ENCODE measurements at places on chromosomes 11 and 22.

- no peak for DNase-seq
Measured at GRCh38 chr11:74909812-74910211, 39.1 kb downstream of the XRRA1 start.

DNA sequence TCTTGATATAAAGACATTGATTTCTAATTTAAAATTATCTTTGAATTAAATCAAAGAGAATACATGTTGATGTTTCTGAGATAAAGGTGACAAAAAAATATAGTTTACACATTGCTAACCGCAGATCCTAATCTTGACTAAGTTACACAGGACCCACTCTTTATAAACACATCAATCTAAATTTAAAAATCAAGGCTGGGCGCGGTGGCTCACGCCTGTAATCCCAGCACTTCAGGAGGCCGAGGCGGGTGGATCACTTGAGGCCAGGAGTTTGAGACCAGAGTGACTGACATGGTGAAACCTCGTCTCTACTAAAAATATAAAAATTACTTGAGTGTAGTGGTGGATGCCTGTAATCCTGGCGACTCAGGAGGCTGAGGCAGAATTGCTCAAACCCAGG is 1.9 kb downstream of the ARFGAP3 start:
- no peak for DNase-seq

- no peak for DNase-seq
Measured at GRCh38 chr22:23380911-23381310, 199.2 kb downstream of the IGLL1 start.

DNA sequence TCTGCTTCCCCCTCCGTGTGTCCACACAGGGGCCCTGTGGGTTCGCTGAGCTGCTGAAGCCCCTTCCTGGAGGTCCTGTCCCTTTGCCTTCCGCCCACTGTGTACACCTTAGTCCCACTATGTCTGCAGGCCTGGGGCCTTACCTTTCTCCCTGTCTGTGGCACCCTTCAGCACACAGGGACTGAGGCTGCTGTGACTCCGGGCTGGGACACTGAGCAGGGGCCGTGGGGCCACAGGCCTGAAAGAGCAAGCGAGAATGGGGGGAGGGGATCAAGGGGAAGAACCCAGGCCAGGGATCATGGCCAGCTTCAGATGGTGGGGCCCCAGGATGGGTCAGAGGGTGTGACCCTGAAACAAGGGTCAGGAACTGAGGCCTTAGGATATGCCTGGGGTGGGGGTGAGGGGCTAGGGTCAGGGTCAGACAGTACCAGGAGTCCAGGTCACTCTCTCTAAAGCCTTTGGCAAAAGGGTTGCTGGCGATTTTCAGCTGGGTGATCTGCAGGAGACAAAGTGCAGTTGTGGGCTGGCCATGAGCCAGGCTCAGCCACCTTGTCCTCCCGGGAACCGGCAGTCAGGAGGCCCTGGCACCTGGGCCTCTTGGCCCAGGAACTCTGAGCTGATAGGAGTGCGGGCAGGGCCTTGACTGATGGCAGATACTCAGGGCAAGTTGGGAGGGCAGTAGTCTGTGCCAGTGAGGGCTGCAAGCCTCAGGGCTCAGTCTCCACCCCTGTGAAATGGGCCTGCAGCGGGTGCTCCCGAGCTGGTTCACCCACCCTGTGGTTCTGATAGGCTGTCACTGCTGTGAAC is 2.6 kb upstream of the NUDT8 start:
- DNase-seq = no peak

DNA sequence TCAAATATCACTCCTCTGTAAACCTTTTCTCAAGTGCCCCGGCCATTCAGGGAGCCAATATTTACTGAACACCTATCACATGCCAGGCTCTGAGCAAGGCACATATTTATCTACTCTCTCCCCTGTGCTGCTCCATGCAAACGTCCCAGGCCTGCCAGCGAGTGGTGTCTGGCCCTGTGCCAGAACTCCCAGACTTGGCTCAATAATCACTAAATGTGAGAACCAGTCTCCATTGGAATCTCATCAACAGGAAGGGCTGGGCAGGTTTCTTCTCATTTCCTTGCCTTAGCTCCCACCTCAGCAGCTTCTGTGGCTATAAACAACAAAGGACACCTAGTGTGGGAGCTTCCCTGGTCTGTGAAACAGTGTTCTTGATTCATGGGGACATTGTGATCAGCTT is 21.7 kb downstream of the RASSF10 start:
- no peak for DNase-seq

- DNase-seq = peak; percentile 60
Measured at GRCh38 chr11:8567602-8568198, 26.3 kb downstream of the STK33 start.

GRCh38 chr22:47486569-47487312 is 724.3 kb downstream of the TBC1D22A start:
- no peak for DNase-seq

DNA sequence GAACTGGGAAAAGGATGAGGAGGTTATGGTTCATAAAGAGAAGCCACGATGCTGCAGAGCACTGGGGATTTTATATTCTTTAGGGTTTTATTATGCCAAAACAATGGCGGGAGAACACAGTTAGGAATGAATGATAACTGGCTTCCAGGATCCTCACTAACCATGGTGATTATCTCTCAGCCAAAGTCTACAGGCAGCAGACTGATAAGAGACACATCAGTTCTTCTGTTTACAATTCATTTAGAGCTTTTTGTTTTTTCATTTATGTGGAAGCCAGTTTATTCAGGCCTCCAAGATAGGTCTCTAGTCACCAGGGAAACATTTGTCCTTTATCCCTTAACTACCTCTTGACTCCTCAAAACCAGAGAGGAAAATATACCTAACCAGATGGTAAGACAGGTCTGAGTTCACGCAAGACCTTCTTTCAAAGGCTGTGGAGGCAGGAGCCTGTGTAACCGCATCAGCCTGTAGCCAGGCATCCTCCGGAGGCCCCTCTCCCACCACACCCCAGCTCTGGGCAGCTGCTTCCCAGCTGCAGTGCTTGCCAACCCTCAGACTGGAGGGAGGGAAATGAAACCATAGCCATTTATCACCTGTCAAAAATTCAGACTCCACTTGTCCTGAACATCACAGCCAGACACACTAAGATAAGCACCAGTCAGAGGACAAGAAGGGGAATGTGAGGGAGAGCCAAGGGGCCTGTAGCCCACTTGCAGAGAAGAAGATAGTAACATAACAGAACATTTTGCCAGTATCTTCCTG is 57.2 kb upstream of the FAM181B start:
- DNase-seq = no peak

GRCh38 chr11:128688031-128688713 is 5.7 kb upstream of the FLI1 start:
- DNase-seq = no peak

- peak; percentile 84 for DNase-seq
Measured at GRCh38 chr22:35892192-35892591, 136.4 kb downstream of the RBFOX2 start.

GRCh38 chr11:10488934-10489691 is 34.0 kb downstream of the AMPD3 start:
- no peak for DNase-seq

DNA sequence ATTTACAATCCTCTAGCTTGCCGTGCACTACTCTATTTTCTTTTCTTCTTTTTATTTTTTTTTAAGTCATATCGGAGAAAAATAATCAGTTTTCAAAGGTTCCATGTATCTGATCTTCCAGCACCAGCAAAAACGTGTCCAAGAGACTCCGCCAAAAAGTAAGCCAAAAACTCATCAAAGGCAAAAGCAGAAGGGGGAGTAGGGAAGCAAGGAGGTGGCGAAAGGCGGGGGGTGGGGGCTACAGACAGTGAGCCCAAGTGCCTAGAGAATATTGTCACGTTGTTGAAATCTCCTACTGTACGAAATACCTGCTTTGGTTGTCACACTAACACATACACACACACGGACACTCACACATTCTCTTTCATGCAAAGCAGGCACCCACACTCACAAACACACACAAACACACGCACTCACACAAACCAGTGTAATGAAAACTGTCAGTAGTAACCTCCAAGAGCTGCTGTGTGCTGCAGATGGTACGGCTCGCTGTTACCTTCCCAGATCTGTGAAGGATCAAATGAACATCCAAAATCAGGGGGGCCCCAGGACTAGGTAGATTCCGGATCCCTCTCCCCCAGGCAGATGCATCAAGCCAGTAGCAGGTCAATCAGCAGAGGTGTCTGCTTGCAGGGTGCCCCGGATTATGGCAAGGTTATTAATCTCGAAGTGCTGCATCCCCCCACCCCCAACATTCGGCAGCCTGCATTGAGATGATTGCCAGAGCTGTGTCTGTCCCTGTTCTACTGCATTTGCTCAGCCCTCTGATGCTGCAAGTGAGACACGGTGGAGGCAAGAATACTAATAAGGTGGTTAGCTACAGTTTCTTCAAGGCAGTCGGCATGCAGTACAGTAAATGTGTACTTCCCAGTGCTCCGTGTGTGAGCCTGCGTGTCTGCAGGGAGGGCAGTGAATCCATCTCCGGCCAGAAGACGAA is at the start of gene LRRC4C:
Gene LRRC4C, minus strand, starts transcription at position 188 of the 937 bp plus-strand sequence.
- DNase-seq = no peak

GRCh38 chr11:80733790-80734189 is 1293.0 kb upstream of the TENM4 start:
- no peak for DNase-seq

Measured in fibroblast of skin of right quadriceps (primary cell).